ENCODE measurements at places on chromosomes 2 and 18. TPM values are rescaled to one million over a fixed set of nuclear protein-coding genes. Genes with fewer than 3 reads are reported as not detected.
A peak's percentile ranks its signal among the peaks of the same experiment; 100 is the strongest.

Gene MEP1B
- 0.18 TPM for total RNA-seq

Gene NPAS2
- 2.9 TPM for total RNA-seq

Gene CYP20A1
- total RNA-seq, result 26.1 TPM

GRCh38 chr18:72502671-72503431 is 41.3 kb downstream of the CBLN2 start:
- H3K27me3 ChIP-seq, result no peaks in the 10 kb centered on the region
- no peak overlapping the region for H3K27ac ChIP-seq
- no peak overlapping the region for H3K4me3 ChIP-seq
- DNase-seq, result no peak

- H3K4me3 ChIP-seq, result no peak overlapping the region
- no peak for DNase-seq
- no peaks in the 10 kb centered on the region for H3K27me3 ChIP-seq
- H3K36me3 ChIP-seq, result no peaks in the 10 kb centered on the region
Measured at GRCh38 chr2:136136931-136137330, 19.0 kb upstream of the CXCR4 start.

DNA sequence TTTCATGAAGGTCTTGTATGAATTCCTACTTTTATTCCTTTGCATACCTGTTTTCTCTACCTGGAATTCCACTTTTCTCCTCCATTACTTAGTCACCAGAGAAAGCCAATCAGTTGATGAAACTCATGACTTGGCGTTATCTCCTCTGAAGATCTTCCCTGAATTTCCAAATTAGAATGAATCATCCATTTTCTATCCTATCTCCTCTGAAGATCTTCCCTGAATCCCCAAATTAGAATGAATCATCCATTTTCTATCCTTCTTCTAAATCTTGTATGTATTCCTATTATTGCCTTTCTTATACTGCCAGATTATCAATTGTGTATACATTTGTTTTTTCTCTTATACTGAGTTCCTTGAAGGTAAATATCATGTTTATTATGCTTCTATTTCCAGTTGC is 440.4 kb downstream of the CCDC85A start:
- no peak overlapping the region for H3K27ac ChIP-seq
- DNase-seq, result no peak
- no peaks in the 10 kb centered on the region for H3K36me3 ChIP-seq

GRCh38 chr18:5214583-5215351 is 17.7 kb upstream of the AKAIN1 start:
- no peak for DNase-seq
- no peaks in the 10 kb centered on the region for H3K27me3 ChIP-seq
- no peak overlapping the region for H3K4me3 ChIP-seq
- H3K27ac ChIP-seq, result no peak overlapping the region
- H3K4me1 ChIP-seq, result no peaks in the 10 kb centered on the region

DNA sequence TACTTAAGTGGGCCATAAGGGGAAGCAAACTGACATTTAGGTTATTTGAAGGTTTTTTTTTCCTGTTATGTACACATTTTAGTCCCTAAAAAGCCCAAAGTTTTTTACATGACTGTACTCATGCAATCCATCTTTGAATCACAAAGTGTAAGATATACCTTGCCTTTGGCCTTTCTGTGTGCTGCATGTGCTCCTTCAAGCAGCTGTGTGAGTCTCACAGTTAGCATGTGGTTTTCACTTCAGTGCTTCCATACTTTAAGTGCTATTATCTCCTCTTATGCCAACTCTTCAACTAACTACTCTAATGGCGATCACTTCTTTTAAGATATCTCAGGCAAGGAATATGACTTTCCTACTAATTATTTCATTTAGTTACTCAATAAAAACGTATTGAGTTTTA is 597.1 kb upstream of the ACVR2A start:
- H3K27me3 ChIP-seq, result no peaks in the 10 kb centered on the region
- no peaks in the 10 kb centered on the region for H3K36me3 ChIP-seq
- H3K4me3 ChIP-seq, result no peak overlapping the region
- H3K4me1 ChIP-seq, result no peaks in the 10 kb centered on the region
- no peak for DNase-seq
- H3K27ac ChIP-seq, result no peak overlapping the region

GRCh38 chr2:131035826-131036231 is 57.4 kb downstream of the FAM168B start:
- peaks cover 21% of the 10 kb centered on the region for H3K4me1 ChIP-seq
- peak overlapping the region; percentile 30 for H3K4me3 ChIP-seq
- H3K36me3 ChIP-seq, result no peaks in the 10 kb centered on the region
- H3K27ac ChIP-seq, result no peak overlapping the region
- no peak for DNase-seq
- H3K27me3 ChIP-seq, result peaks cover 61% of the 10 kb centered on the region

Gene RAB6D
- 0.09 TPM for total RNA-seq

Gene POMC
- 3.5 TPM for total RNA-seq

DNA sequence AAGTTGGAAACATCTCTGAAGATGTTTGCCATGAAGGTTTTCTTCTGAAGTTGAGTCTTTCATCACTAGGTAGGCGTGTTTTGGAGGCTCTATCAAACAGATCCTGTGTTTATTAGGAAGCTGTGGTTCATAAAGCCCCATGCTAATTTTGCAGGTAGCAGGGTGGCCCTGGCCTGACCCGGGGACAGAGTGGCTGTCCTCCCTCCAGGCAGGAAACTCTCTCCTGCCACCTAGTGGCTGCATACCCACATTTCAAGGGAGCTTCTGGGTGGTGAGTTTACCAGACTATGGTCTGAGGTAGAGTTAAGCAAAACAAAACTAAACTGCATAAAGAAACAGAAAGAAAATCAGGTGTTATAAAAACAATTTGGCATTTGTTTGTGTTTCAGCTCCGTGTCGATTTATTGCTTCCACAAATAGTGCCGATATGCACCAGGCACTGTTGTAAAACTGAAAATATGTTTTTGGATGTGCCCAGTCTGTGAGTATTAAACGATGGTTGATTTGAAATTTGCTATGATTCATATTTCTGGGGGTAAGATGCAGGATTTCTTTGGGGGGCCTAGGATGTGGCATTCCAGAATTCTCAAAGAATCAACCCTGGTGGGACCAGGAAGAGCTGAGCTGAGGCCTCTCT is 26.0 kb upstream of the IL37 start:
- no peaks in the 10 kb centered on the region for H3K4me1 ChIP-seq
- H3K4me3 ChIP-seq, result no peak overlapping the region
- no peaks in the 10 kb centered on the region for H3K36me3 ChIP-seq
- H3K27ac ChIP-seq, result no peak overlapping the region

DNA sequence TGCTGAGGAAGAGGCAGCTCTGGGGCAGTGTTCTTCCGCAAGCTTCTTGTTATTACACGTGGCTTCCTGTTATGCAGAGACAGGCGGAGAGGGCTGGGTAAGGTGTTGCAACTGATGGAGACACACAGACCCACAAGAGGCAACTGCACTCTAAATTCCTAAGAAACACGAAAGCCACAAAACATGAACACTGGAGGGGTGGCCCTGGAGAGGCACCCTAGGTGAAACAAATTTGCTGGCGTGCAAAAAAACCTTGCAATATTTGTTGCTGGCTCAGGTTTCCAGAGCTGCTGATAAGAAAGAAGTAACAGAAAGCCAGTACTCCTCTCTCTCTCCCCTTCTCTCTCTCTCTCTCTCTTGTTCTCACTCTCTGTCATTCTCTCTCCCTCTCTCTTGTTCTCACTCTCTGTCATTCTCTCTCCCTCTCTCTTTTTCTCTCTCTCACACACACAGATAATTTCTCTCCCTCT is 31.8 kb downstream of the ARHGAP25 start:
- no peaks in the 10 kb centered on the region for H3K27me3 ChIP-seq
- DNase-seq, result peak; percentile 54
- H3K36me3 ChIP-seq, result no peaks in the 10 kb centered on the region
- H3K4me3 ChIP-seq, result no peak overlapping the region

Gene FEV
- total RNA-seq, result not detected

DNA sequence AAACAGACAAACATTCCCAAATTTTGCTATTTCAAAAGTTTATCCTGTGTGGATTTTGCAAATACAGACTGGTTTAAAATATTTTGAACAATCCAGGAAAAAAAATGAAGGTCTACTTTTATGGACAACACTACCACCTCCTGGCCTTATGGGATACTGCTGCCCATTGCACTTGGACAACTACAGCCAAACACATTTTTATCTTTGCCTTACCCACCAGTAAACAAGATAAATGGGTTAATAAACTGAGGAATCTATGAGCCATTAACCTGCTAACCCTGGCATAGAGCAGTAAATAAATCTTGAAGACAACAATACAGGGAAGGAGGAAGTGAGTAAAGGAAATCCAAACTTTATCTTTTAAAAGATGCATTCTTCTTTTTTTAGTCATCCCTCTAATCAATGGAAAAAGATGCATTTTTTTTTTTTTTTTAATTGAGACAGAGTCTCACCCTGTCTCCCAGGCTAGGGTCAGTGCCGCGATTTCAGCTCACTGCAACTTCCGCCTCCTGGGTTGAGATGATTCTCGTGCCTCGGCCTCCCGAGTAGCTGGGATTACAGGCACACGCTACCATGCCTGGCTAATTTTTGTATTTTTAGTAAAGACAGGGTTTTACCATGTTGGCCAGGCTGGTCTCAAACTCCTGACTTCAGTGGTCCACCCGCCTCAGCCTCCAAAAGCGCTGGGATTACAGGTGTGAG is 2.1 kb upstream of the SPIRE1 start:
- no peaks in the 10 kb centered on the region for H3K36me3 ChIP-seq
- H3K27me3 ChIP-seq, result no peaks in the 10 kb centered on the region
- DNase-seq, result peak; percentile 72
- H3K27ac ChIP-seq, result no peak overlapping the region

Gene SP5
- total RNA-seq, result 5.0 TPM

DNA sequence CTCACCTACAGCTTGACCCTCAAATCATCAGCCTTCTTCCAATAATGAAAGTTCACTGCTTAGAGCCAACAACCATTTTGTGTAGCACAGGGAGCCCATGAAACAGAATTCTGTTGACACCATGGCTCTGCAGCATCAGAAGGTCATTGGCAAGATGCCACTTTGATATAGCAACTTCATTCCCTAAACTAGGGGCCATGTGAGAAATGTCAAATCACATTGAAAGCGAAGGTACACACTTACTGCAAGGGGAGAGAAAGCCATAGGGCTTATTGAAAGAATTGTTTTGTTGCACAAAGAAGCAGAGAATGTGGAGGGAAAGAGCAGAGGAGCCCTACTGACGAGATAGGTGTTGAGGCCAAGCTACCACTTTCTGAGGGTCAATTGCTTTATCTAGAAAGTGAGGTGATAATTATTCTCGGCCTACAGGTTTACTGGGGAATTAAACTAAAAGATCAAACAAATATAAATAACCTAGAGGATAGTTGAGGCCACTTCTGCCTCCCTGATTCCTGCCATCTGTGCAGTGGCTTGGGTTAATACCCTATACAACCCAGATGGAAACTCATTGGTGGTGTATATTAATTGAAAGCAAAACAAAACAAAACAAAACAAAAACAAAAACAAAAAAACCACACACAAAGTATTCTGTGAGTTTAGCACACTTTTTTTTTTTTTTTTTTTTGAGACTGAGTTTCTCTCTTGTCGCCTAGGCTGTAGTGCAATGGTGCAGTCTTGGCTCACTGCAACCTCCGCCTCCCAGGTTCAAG is 5.9 kb upstream of the ABCA12 start:
- no peak for DNase-seq
- H3K36me3 ChIP-seq, result no peaks in the 10 kb centered on the region
- H3K27ac ChIP-seq, result no peak overlapping the region
- H3K4me3 ChIP-seq, result no peak overlapping the region
- H3K27me3 ChIP-seq, result no peaks in the 10 kb centered on the region
- no peaks in the 10 kb centered on the region for H3K4me1 ChIP-seq

DNA sequence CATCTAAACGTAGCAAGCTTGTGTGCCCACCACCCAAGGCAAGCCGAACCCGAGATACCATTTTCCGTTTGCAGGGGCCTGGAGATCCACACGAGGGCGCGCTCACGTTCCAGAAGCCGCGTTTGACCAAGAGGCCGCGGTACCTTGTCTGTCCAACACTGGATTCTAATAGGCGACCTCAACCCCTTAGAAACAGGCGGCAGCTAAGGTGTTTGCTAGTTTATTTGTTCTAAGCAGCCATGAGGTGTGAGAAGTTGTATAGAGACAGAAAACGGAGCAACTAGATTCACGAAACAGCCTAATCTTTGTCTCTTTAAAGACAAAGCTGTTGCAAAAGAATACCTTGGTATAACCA is 4.2 kb downstream of the HOXD11 start:
- H3K27ac ChIP-seq, result no peak overlapping the region
- peaks cover 89% of the 10 kb centered on the region for H3K27me3 ChIP-seq
- DNase-seq, result peak; percentile 83
- no peaks in the 10 kb centered on the region for H3K36me3 ChIP-seq
- H3K4me3 ChIP-seq, result no peak overlapping the region
- peaks cover 25% of the 10 kb centered on the region for H3K4me1 ChIP-seq

Gene C2orf15
- 0.04 TPM for total RNA-seq

GRCh38 chr2:122031544-122032263 is 276.3 kb downstream of the TSN start:
- H3K27ac ChIP-seq, result no peak overlapping the region
- peaks cover 2% of the 10 kb centered on the region for H3K27me3 ChIP-seq
- H3K4me3 ChIP-seq, result no peak overlapping the region
- no peaks in the 10 kb centered on the region for H3K36me3 ChIP-seq
- no peaks in the 10 kb centered on the region for H3K4me1 ChIP-seq
- peak; percentile 60 for DNase-seq

GRCh38 chr2:54370405-54371104 is 85.6 kb upstream of the SPTBN1 start:
- DNase-seq, result no peak
- peaks cover 28% of the 10 kb centered on the region for H3K4me1 ChIP-seq
- no peaks in the 10 kb centered on the region for H3K36me3 ChIP-seq
- H3K27ac ChIP-seq, result peak overlapping the region; percentile 8
- no peaks in the 10 kb centered on the region for H3K27me3 ChIP-seq

GRCh38 chr2:157036726-157037125 is 220.8 kb upstream of the GALNT5 start:
- H3K4me1 ChIP-seq, result no peaks in the 10 kb centered on the region
- no peak overlapping the region for H3K4me3 ChIP-seq
- no peak for DNase-seq
- H3K27me3 ChIP-seq, result no peaks in the 10 kb centered on the region
- no peak overlapping the region for H3K27ac ChIP-seq

DNA sequence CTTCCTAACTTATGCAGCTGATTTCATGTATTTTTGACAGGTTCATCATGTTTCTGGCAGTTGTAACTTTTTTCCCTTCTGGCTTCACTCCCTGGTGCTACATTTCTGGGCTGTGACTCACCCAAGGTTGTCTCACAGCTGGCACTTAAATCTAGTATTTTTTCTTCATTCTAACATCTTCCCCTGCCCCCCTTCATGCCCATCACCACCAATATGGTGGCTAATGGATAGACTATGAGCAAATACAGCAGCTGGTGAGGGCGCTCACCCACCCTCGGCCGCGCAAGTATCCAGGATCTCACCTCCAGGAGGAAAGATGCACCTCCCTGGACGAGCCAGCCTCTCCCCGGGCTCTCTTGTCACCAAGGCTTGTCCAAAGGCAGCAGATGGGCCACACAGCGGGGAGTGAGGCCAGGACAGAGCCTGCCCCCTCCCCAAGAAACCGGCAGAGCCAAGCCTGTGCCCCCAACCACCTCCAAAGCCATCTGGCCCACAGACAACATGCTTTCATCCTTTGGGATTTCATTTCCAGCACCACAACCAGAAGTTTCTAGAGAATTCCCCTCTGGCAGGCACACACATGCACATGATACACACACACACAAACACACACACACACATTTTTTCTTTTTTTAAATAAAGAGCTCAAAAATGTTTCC is 39.1 kb downstream of the ATOH8 start:
- H3K4me1 ChIP-seq, result peaks cover 63% of the 10 kb centered on the region
- H3K4me3 ChIP-seq, result no peak overlapping the region
- H3K36me3 ChIP-seq, result peaks cover 12% of the 10 kb centered on the region
- H3K27ac ChIP-seq, result no peak overlapping the region
- peaks cover 10% of the 10 kb centered on the region for H3K27me3 ChIP-seq
- peak; percentile 75 for DNase-seq

GRCh38 chr2:32489061-32489460 is 132.2 kb downstream of the BIRC6 start:
- H3K36me3 ChIP-seq, result peaks cover 23% of the 10 kb centered on the region
- no peaks in the 10 kb centered on the region for H3K4me1 ChIP-seq
- H3K27ac ChIP-seq, result no peak overlapping the region
- DNase-seq, result no peak
